B cell (primary cell): ENCODE measurements at places on chromosomes 7 and 10.

- H3K36me3 ChIP-seq, result no peaks in the 10 kb centered on the region
- no peak for DNase-seq
- no peak overlapping the region for H3K4me3 ChIP-seq
- H3K27me3 ChIP-seq, result no peaks in the 10 kb centered on the region
- H3K4me1 ChIP-seq, result no peaks in the 10 kb centered on the region
These were observed 49.5 kb upstream of the RSU1 start for GRCh38 chr10:16866541-16867275.

GRCh38 chr7:27835376-27835775, 95.4 kb downstream of the TAX1BP1 start:
- no peaks in the 10 kb centered on the region for H3K27me3 ChIP-seq
- H3K4me1 ChIP-seq, result no peaks in the 10 kb centered on the region
- no peak for DNase-seq
- H3K4me3 ChIP-seq, result no peak overlapping the region
- H3K36me3 ChIP-seq, result peaks cover 81% of the 10 kb centered on the region

GRCh38 chr7:50983850-50984249, 201.2 kb upstream of the GRB10 start:
- H3K4me3 ChIP-seq, result no peak overlapping the region
- no peaks in the 10 kb centered on the region for H3K36me3 ChIP-seq
- H3K4me1 ChIP-seq, result no peaks in the 10 kb centered on the region
- no peaks in the 10 kb centered on the region for H3K27me3 ChIP-seq
- H3K27ac ChIP-seq, result no peak overlapping the region

GRCh38 chr10:17035446-17035845, 94.2 kb downstream of the CUBN start:
- no peak overlapping the region for H3K4me3 ChIP-seq
- no peaks in the 10 kb centered on the region for H3K4me1 ChIP-seq
- no peak overlapping the region for H3K27ac ChIP-seq
- H3K36me3 ChIP-seq, result no peaks in the 10 kb centered on the region

GRCh38 chr10:86868353-86868752, 89.1 kb downstream of the MMRN2 start:
- no peak for DNase-seq
- no peak overlapping the region for H3K4me3 ChIP-seq
- no peak overlapping the region for H3K27ac ChIP-seq
- no peaks in the 10 kb centered on the region for H3K27me3 ChIP-seq
- no peaks in the 10 kb centered on the region for H3K4me1 ChIP-seq

- no peak overlapping the region for H3K4me3 ChIP-seq
- H3K4me1 ChIP-seq, result no peaks in the 10 kb centered on the region
- H3K36me3 ChIP-seq, result peaks cover 14% of the 10 kb centered on the region
- no peak overlapping the region for H3K27ac ChIP-seq
These were observed 30.8 kb downstream of the TMEM209 start for GRCh38 chr7:130174237-130174959.

- no peak overlapping the region for H3K27ac ChIP-seq
- no peak overlapping the region for H3K4me3 ChIP-seq
- peaks cover 9% of the 10 kb centered on the region for H3K4me1 ChIP-seq
- H3K27me3 ChIP-seq, result no peaks in the 10 kb centered on the region
- no peak for DNase-seq
These were observed 75.3 kb downstream of the EPC1 start for GRCh38 chr10:32271617-32272016.

DNA sequence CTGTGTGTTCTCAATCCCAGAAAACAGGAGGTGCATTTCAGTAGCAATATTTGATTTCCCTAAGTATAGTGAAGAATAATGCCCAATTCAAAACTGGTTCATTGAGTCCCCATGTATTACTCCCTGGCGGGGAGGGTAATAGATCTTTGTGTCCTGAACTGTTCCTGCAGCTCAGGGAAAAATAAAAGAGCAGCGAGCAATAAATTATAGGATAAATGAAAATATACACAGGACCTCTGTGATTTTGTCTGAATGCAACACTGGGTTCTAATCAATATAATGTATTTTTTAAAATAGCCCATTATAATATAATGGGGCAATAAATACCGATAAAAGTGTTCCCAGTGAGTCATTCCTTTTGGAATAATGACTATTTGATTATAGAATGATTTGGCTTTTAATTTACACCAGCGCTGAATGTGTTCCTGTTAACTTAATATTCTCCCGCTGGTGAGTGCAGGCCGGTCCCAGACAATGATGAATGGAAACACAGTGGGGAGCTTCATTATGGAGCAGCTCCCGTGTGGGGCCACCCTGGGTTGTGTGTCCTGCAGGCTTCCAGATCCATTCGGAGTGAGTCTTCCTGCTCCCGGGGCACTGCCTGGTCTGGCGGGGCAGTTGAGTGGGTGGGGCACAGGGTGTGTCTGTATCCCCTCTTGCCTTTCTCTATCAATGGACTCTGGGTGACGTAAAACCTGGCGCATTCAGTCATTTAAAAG, 263.1 kb downstream of the ACTR3B start:
- H3K4me1 ChIP-seq, result no peaks in the 10 kb centered on the region
- no peaks in the 10 kb centered on the region for H3K27me3 ChIP-seq
- no peaks in the 10 kb centered on the region for H3K36me3 ChIP-seq
- no peak for DNase-seq
- no peak overlapping the region for H3K27ac ChIP-seq

DNA sequence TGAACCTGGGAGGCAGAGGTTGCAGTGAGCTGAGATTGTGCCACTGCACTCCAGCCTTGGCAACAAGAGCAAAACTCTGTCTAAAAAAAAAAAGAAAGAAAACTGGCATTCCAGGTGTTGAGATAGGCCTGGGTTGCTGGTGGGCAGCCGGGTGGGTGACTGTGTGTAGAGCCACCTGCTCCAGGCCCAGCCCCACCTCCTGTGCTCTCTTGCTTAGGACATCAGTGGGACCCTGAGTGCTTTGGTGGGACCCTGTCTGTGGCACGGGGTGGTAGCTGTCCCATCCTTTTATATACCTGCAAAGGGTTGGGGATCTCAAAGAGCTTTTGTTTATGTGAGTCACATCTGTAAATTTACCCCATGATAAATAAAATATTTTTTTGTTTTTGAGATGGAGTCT, 6.2 kb downstream of the PAOX start:
- peaks cover 32% of the 10 kb centered on the region for H3K36me3 ChIP-seq
- no peak overlapping the region for H3K4me3 ChIP-seq
- DNase-seq, result no peak

DNA sequence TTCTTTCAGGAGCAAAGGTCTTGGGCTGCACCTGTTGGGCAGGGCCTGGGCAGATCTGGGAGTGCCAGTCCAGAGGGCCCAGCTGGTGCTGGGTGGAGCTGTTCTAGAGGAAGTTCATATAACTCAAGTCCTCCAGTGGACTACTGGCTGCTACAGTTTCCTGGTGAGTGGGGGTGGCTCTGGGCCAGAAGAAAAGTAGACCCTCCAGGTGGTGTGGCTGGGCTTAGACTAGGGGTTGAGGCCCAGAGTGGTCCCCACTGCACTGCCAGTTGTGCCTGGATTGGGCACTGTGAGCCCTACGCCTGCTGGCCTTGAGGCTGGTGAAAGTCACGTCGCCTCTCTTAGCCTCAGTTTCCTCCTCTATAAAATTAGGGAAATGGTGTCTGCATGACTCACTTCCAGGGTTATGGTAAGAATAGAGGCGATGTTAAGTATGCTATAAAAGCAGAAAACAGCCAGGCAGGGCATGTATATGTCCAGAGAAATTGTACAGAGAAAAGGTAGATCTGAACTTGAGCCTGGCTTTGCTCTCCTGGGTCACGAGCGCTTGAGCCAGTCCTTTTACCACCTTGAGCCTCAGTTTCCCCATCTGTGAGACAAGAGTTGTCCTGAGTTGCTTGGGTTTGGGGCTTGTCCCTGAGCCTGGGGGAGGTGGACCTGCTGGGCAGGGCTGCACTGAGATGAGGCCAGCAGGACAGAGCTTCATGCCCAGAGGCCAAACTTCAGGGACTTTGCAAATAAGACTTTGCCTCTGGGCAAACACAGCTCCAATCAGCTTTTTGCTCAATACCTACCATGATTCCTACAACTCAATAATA, 3.8 kb upstream of the CLDN3 start:
- H3K4me1 ChIP-seq, result peaks cover 14% of the 10 kb centered on the region
- H3K27ac ChIP-seq, result no peak overlapping the region
- no peak for DNase-seq

DNA sequence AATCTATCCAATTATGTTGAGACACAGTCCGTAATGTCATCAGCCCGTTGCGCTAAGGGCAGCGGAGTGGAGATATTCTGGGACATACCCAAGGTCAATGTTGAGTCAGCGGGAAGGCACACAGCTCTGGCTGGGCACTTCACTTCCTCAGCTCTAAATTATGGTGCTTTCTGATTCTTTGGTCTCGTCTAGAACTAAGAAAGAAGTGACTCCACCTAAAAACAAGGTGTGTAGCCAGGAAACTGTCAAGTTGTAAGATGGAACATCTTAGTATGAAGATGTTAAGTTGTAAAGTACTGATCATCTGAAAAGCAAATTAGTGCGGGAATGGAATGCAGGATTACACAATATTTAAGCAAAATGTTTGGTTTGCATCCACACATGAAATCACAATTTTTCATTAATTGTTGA, 43.1 kb downstream of the BAIAP2L1 start:
- no peak overlapping the region for H3K27ac ChIP-seq
- no peaks in the 10 kb centered on the region for H3K36me3 ChIP-seq
- DNase-seq, result no peak
- H3K4me1 ChIP-seq, result no peaks in the 10 kb centered on the region

- DNase-seq, result no peak
- no peaks in the 10 kb centered on the region for H3K36me3 ChIP-seq
- no peak overlapping the region for H3K27ac ChIP-seq
- H3K27me3 ChIP-seq, result no peaks in the 10 kb centered on the region
- no peaks in the 10 kb centered on the region for H3K4me1 ChIP-seq
- H3K4me3 ChIP-seq, result no peak overlapping the region
These were observed 59.8 kb downstream of the GALNT17 start for GRCh38 chr7:71191771-71192170.

DNA sequence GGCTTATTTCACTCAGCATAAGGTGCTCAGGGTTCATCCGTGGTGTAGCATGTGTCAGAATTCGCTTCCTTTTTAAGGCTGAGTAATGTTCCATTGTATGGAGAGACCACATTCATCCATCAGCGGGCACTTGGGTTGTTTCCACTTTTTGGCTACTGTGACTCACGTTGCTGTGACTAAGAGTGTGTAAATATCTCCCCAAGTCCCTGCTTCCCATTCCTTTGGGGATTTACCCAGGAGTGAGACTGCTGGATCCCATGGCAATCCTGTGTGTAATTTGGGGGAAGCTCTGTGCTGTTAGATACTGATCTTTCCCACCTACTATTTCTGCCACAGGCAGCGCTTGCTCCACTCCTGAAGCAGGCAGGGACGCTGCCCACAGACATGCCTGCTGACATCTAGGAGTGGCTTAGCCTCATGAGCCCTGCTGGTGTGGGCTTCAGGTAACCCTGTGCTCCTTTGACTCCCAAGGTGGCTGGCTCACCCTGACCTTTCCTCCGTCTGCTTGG, 346.0 kb downstream of the FRMD4A start:
- no peaks in the 10 kb centered on the region for H3K4me1 ChIP-seq
- H3K27ac ChIP-seq, result no peak overlapping the region
- H3K27me3 ChIP-seq, result no peaks in the 10 kb centered on the region
- H3K36me3 ChIP-seq, result no peaks in the 10 kb centered on the region

GRCh38 chr7:134029743-134030142, 97.4 kb upstream of the LRGUK start:
- no peak overlapping the region for H3K27ac ChIP-seq
- no peaks in the 10 kb centered on the region for H3K27me3 ChIP-seq
- no peaks in the 10 kb centered on the region for H3K36me3 ChIP-seq

DNA sequence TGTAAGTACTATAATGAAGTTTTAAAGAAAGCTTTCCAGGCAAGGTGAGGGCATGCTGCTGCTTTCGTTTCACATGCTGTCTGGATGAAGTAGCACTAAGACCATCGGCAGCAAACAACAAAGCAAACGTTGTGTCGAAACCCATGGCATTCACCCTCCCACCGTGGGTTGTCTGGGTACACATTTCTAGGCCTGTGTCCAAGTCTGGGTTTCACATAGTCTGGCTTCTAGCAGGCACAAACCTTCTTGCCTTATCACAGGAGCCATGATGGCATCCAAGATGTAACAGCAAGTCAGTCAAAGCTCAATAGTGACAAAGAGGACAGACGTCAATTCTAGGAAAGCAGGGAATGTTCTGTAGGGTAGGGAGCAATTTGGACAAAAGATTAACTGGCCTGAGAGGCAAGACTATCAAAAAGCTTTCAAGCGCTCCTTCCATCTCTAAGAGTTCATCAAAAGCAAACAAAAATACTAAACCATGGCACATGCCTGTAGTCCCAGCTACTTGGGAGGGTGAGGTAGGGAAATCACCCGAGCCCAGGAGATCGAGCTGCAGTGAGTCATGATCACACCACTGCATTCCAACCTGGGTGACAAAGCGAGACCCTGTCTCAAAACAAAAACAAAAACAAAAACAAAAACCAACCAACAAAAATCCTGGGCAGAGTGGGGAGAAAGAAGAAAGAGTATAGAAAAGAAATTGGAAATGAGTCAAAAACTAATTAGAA, 42.7 kb downstream of the PAXIP1 start:
- no peak overlapping the region for H3K4me3 ChIP-seq
- no peaks in the 10 kb centered on the region for H3K4me1 ChIP-seq
- no peaks in the 10 kb centered on the region for H3K27me3 ChIP-seq
- H3K27ac ChIP-seq, result no peak overlapping the region

- no peaks in the 10 kb centered on the region for H3K27me3 ChIP-seq
- H3K4me1 ChIP-seq, result no peaks in the 10 kb centered on the region
- H3K36me3 ChIP-seq, result no peaks in the 10 kb centered on the region
- DNase-seq, result peak; percentile 31
These were observed 228.7 kb upstream of the KLF6 start for GRCh38 chr10:4013651-4014121.

GRCh38 chr7:30460246-30460633, 18.3 kb downstream of the NOD1 start:
- H3K27me3 ChIP-seq, result no peaks in the 10 kb centered on the region
- no peak overlapping the region for H3K4me3 ChIP-seq
- H3K4me1 ChIP-seq, result peaks cover 32% of the 10 kb centered on the region
- H3K36me3 ChIP-seq, result no peaks in the 10 kb centered on the region
- no peak overlapping the region for H3K27ac ChIP-seq

DNA sequence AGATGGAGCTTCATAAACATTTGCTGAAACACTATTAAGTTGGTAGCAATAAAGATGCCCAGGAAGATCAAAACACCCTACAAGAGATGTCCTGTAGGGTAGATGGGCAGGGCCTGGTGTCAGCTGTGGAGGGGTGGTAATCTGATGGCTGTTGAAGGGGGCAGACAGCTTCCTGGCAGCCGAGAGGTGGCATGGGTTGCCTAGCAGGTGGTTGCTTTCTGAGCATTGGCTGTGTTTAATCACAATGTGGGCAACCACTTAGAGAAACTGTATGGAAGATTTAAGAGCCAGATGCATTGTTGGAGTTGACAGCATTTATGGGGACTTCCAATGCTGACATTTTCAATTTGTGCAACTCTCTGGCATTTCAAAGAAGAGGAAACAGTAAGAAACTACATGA, 79.9 kb upstream of the SLC26A5 start:
- no peak for DNase-seq
- H3K27ac ChIP-seq, result no peak overlapping the region
- no peak overlapping the region for H3K4me3 ChIP-seq
- no peaks in the 10 kb centered on the region for H3K4me1 ChIP-seq
- no peaks in the 10 kb centered on the region for H3K27me3 ChIP-seq
